ENCODE measurements at places on chromosomes 13 and 19.
A peak's percentile ranks its signal among the peaks of the same experiment; 100 is the strongest.

DNA sequence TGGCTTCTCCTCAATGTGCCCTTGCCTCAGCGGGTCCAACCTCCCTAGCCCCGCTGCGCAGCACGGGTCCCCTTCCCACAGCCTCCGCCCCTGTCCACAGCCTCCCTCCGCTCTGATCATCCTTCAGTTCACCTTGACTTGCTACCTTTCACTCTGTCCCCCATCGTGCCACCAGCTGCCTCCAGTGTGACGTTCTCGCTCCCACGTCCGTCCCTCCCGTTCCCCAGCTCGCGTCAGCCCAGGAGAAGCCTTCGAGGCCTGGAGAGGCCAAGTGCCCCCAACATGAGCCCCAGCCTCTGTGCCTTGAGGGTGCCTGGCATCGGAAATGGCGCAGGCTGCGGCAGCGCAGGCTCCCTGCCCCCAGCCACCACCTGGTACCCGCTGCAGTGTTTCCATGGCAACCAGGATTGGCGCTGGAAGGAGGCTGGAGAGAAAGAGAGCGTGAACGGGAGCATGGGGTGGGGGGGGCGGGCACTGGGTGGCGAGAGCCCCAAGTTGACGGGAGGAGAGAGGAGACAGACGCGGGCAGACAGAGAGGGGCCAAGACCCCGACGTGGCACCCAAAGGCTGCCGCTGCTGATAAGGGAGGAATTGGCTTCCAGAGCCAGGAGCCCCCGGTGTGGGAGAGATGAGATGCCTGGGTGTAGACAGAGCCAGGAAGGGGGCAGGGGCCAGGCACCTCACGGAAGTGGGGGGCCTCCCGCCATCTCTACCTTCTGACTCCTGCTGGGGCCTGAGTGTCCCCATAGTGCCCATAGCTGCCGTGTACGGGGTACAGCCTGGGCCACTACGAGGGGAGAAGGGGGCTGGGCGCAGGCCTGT is 844 bp upstream of the ASPDH start:
- DNase-seq, result no peak

- DNase-seq, result peak; percentile 48
These were observed 6.5 kb downstream of the SIGLEC7 start for GRCh38 chr19:51148580-51148979.

- no peak for DNase-seq
These were observed 481.4 kb downstream of the SUCLA2 start for GRCh38 chr13:47519626-47520025.

DNA sequence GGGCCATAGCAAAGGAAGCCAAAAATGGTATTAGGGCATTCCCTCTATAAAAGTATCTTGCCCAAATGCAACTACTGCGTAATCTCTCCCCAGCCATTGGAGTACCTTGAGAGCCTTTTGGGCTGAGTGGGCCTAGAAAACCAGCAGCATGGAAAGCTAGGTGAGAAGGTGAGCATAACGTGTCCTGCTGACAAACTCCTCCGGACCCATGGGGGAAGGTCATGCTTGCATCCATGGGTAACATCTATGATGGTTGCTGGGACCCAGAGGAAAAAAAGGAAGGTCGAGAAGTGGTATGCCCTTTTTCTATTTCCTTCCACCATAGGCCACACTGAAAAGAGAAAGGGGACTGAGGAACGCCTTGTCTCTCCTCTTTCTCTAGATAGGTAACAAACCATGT is 57.4 kb downstream of the ZNF728 start:
- DNase-seq, result no peak

- no peak for DNase-seq
These were observed 5.8 kb downstream of the CBARP start for GRCh38 chr19:1231729-1232637.
